Suppressor macrophage (primary cell): ENCODE measurements at places on chromosomes 5 and 9.
A peak's percentile ranks its signal among the peaks of the same experiment; 100 is the strongest.

- DNase-seq, result no peak
These were observed 36.3 kb upstream of the HAND1 start for GRCh38 chr5:154514331-154514730.

DNA sequence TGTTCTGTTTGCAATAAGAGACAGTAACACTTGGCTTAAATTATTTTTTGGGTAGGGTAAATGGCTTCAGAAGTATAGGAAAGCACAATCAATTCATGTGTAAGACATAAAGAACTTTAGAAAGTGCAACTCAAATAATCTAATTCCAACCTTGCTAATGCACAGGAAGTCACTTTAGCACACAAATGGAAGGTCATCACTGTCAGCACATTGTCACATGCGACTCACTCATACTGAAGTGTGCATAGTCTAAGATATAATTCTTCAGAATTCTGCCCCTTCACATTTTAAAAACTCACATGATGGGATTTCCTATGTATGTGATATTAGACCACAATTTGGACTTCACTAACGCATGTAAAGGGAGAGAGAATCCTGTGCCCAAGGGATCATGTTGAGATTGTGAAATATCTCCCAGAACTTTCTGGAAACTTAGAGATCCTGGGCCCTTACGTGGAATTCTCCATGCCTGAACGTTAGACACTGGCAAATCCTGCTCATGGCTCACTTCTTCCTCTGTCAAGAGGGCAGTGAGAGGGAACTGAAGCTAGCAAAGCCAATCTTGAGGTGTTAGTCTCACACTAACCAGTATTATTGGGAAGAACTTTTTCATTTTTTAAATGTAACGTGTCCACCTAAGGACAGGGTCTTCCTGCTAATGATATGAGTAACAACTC, 403.2 kb upstream of the PTGER4 start:
- DNase-seq, result peak; percentile 6

DNA sequence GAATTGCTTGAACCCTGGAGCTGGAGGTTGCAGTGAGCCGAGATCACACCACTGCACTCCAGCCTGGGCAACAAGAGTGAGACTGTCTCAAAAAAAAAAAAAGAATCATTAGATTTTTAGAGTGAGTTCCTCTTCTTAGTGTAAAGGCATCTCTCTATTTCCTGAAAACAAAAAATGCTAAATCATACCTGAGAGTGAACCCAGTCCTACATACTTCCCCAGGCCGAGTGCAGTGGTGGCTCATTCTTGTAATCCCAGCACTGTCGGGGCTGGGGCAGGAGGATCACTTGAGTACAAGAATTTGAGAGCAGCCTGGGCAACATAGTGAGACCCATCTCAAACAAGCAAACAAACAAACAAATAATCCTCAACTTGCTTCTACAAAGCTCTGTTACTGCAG, 38.2 kb upstream of the LPAR1 start:
- DNase-seq, result peak; percentile 55

GRCh38 chr9:17600962-17601593, 22.2 kb downstream of the SH3GL2 start:
- no peak for DNase-seq

DNA sequence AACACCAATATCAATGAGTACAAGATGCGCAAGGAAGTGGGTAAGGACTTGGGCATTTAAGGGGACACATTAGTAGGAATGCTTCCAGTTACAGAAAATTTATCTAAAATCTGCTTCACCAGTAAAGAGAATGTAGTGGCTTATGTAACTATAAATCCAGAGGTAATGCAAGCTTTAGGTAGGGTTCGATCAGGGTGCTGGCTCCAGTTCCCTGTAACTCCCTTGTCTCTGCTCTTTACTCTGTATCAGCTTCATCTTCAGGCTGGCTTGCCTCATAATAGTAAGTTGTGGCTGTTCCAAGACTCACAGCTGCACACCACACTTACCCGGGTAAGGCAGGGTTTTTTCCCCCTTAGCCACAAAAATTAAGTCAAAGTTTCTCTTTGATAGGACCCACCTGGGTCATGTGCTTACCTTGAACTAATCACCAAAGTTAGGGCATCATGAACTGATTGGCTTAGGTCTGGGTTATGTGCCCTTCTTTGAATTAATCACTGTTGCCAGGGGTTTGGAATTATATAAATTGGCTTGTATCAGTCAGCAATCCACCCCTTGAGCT, 35.5 kb downstream of the ARHGEF37 start:
- no peak for DNase-seq

DNA sequence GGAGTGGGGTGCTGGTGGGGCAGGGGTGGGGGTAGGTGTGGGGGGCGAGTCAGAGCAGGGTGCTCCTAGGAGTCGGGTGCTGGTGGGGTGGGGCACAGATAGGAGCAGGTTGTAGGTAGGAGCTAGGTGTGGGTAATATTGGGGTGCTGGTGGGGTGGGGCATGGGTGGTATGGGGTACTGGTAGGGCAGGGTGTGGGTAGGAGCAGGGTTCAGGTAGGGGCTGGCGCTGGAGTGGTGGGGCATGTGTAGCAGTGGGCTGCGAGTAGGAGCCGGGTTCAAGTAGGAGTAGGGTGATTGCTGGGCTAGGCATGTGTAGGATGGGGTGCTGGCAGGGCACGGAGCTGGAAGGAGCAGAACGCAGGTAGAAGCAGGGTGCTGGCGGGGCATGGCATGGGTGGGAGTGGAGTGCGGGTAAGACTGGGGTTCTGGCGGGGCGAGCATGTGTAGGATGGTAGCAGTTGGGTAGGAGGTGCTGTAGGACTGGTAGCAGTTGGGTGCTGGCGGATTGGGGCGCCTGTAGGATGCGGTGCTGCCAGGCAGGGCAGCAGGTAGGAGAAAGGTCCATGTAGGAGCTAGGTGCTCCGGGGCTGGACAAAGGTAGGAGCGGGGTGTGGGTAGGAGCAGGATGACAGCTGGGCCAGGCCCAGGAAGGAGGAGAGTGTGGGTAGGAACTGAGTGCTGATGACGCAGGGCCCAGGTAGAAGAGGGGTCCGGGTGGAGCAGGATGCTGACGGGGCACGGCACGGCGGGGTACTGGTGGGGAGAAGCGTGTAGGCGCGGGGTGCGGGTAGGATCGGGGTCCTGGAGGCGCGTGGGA, 105.5 kb upstream of the SIMC1 start:
- DNase-seq, result no peak

GRCh38 chr5:6066016-6066415, 312.3 kb downstream of the MED10 start:
- DNase-seq, result no peak

- DNase-seq, result no peak
These were observed 607 bp downstream of the SPEF2 start for GRCh38 chr5:35618304-35618636.

- DNase-seq, result no peak
These were observed 19.0 kb upstream of the N4BP3 start for GRCh38 chr5:178094345-178094744.

DNA sequence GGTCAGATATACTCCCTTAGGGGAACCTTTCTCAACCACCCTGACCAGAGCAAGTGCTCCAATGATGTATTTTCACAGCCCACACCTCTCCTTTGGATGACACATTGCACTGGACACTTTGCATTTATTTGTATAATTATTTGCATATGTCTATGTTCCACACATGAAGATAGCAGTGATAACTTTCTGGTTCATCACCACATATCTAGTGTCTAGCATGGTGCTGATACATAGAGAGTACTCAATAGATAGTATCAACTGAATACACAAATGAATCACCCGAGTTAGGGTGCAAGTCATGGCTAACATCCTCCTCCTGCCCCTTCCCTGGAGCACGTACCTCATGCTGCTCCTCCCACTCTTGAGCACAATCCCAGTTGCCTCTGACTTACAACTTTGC, 617.6 kb downstream of the EBF1 start:
- DNase-seq, result no peak

GRCh38 chr5:73797132-73797510, 171.1 kb downstream of the ARHGEF28 start:
- no peak for DNase-seq

DNA sequence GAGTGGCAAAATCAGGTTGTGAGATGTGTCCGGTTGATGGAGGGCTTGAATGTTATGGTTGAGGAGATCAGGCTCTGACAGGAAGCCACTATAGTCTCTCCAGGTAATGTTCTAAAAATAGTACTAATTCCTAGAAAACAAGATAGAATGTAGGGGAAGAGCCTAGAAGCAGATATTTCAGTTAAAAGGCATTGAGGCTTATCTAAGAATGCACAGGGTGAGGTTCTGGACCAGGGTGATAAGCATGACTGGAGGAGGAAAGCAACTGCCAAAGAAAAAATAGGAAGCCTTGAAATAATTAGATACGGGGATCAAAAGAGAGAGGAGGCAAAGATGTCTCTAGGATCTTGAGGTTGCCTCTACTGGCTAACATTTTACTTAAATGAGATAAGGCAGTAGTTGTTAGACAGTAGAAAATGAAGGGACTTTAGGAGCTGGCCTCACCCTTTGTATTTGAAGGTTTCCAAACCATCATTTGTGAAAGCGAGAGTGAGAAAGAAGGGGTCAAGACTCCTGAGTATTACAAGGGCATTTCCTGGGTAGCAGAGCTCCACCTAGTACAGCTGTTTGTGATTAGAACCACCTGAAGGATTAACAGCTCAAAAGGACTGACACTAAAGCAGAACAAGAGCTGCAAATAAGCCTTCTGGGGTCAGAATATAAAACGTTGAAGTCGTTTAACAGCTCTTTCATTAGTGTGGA, 15.4 kb upstream of the ARL15 start:
- no peak for DNase-seq

DNA sequence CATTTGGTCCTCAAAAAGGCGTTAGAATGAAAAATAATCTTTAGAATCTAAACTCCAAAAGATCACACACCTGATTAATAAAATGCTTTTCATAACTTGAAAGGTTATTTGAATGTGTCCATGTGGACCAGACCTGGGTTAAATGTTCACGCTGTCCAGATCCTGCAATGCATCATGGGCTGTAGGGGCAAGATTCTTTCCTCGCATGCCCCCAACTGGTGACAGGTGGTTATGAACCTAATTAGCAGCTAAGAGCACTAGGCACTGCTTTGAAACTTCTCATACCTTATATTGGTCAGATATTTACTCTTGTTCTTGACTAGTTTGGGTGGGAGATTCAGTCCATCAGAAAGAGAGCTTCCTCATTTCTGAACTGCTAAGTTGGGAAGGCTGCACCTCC, 19.3 kb upstream of the PIP5K1B start:
- peak; percentile 40 for DNase-seq

DNA sequence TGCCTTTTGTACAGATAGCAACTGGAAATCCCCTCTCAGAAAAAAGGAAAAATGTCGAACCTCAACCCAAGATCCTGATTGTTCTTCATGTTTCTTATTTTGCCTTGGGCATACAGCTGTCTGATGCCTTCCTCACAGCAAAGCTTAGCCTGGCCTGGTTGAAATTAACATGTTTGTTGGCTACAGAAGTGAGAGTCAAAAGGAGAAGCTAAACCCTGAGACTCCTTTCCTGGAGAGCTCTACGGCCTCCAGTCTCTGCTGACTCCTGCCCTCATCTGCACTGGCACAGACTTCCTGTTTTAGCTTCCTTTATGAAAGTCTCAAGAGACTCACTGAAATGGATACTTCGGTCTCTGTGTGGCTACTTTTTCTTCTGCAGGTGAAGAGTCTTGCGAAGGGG, 186.7 kb downstream of the PARP8 start:
- DNase-seq, result peak; percentile 94

DNA sequence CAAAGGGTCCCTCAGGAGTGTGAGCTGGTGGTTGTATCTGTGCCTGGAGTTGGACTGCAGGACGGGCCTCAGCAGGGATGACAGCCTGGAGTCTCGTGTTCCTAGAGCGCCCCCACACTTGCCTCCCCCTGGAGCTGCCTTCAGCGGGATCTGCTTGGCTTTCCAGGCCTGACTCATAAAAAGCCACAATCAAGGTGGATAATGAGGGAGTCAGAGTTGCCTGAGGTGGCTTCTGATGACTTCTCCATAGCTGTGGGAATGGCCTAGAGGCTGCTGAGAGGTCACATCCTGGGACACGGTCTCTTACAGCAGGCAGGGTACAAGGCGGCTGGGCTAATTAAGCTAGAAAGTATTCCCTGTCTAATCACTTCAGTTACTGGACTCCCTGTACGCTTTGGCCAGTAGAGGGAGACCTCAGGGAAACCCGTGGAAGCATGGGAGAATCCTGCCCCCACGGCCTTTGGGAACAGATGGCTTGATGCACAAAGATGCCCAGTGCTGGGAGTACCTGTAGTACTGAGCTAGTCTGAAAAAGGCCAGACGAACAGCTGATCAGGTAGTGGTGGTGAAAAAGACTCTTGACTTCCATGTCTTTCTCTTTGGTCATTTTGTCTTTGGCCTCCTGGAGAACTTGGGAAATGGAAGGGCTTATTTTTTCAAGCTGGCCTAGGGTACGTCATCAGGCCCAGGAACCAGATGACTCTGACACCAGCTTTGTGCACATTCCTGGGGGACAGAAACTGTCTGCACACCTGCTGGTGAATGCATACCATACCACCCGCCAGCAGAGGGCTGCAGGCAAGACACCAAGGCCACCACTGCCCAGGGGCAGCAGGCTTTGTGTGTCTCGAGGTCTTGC, 16.1 kb upstream of the FRRS1L start:
- peak; percentile 13 for DNase-seq

DNA sequence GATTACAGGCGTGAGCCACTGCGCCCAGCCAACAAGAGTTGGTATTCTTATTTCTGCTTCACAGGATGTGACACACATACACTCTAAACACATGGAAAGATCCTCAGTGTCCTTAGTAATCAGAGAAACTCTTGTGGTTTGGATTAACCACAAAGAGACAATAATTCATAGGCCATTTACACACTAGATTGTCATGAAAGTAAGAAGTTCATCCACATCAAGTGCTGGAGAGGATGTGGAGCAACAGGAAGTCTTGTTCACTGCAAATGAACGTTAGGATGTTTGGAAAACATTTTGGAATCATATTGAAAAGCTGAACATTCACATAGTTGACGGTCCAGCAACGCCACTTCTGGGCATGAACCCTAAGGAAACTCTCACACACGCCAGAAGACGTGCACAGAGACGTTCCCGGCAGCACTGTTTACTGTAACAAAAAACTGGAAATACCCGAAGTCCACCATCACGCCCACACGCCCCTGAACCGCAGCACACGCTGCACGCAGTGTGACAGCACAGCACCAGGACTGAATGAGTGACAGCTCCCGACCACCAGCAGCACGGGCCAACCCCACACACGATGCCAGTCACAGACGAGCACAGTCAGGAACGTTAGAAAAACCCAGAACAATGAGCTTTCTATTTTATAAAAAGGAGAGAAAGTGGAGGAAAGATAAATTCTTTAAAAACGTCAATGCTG, 87.6 kb downstream of the COL23A1 start:
- DNase-seq, result no peak

DNA sequence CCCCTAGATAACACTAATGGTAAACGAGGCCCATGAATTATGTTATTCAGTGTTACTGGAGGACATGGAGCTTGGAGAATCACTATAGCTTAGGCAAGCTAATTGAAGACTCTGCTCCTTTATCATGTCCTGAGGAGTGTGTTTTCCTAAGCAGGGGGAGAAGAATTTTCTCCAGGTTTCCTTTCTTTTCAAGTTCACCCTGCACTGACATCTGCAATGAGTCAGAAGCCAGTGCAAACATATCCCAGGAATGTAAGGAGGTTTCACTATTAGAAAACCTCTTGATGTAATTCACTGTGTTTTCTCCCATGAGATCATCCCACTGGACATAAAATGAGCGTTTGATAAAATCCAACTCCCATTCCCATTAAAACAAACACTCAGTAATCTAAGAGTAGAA, 75.6 kb downstream of the DMRT2 start:
- no peak for DNase-seq
